ENCODE measurements at places on chromosomes 16 and 17.

- peak; percentile 39 for DNase-seq
Observed at GRCh38 chr17:80260069-80260535, 550 bp upstream of the RNF213 start.

DNA sequence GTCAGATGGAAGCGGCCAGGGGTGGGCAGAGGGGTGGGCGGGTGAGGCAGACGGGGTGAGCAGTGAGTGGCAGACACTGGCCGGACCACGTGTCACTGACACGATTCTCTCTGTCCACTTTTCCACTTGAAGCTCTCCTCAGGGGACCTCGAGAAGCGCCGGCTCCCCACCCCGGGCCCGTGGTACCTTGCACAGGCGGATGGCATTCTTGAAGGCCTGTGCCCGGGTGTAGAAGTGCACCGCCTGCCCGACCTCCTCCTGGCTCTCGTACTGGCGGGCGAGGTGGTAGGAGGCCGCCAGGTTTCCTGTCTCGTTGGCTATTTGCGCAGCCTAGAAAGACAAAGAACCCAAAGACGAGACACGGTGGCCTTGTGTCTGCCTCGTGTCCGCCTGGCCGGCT, 9.1 kb upstream of the TMEM204 start:
- DNase-seq, result no peak

DNA sequence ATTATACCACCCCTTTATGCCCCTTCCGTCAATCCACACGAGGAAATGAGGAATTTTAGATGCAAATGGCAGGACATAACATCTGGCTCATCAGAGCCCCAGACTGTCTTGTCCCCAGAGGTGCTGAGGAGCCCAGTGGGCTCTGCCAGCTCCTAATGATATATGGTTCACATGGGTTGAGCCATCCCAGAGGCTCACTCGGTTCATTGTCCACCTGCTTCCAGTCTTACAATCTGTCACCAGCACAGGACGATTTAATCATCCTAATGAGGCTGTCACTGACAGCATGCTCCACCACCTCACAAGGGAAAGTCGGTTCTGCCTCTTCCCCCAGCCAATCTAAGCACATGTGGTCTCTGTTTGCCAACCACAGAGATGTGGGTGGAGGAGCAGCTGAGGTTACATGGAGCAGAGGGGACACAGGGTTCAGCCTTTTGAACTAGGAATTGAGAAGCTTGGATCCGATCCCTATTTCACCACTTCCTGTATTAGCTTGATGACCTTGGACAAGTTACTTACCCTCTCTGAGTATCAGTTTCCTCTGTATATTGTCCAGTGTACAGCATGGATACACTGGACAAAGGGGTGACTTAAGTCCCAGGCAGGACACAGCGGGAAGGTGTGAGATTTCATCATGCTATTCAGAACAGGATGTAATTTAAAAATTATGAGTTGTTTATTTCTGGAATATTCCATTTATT, 27.0 kb upstream of the DHX8 start:
- DNase-seq, result no peak

DNA sequence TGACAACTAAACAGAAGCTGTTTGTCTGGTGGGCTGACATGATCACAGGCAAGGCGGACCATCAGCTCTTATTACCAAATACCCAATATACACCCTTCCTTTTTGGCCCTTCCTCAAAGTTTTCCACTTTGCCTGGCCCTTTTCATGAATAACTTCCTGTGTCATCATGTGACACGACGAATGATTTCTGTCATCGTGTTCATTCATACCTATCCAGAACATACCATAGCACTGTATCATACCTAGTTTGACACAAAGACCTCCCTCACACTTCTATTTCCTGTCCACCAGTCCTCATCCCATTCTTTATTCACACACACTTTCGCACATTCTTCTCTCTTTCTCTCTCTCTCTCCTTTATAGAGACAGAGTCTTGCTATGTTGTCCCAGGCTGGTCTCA, 131.8 kb downstream of the STX8 start:
- no peak for DNase-seq

- no peak for DNase-seq
Observed at GRCh38 chr17:33948309-33948708, 306.8 kb upstream of the CCL2 start.

DNA sequence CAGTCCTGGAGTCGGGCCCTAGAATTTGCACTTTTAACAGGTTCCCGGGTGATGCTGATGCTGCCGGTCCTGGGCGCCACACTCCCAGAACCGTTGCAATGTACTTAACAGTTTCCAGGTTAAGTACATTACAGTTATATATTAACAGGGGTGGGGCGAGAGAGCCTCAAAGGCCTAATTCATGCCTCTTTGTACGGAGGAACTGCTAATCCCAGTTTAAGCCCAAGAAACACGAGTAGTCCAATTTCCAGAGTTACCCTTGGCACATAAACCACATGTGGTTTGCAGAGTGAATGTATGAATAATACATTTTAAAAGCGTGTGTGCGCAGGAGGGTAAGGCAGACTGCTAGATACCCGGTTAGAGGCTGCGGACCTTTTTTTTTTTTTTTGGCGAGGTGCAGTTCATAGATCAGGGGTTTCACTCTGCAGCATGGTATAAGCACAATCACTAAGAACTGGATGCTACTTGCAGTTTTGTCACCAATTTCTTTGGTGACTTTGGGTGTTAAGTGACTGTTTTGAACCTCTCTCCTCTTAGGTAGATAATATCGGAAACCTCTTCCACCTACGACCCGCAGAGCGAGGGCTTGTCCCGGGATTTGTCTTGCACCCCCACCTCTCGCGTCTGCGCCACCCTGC, 713 bp downstream of the COX11 start:
- peak; percentile 5 for DNase-seq

DNA sequence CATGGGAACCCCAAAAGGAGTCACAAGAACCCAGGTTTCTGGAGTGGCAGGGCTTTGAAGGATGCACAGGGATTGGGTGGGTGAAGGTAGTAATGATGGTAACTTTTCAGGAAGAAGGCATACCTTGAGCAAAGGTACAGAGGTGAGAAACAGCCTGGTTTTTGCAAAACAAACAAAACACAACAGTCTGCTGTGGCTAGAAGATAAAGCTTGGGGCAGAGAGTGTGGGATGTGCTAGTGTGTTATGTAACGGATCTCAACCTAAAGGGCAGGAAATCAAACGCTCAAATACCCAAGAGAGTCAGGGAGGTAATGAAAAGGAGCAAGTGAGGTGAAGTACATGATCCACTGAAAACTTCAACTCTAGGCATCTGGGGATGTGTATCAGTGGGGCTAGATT, 4.6 kb downstream of the PTGES3L start:
- DNase-seq, result no peak

DNA sequence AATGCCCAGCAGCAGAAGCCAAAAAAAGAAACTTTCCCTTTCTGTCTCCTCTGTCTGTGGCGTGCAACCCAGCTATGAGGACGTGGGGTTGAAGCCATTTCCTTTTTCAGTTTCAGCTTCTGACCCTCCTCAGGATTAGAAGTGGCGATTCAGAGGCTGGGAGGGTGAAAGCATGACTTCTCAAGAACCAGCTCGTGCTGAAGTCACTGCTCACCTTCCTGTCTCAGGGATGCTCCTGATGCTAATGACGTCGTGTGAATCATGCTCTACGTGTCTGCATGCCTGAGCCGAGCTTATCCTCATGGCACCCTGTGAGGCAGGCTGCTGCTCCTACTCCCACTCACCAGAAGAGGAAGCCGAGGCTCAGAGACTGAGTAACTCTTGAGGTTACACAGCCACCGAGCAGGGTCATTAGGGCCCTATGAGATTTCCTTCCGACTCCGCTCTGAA, 5.7 kb upstream of the LPO start:
- no peak for DNase-seq

DNA sequence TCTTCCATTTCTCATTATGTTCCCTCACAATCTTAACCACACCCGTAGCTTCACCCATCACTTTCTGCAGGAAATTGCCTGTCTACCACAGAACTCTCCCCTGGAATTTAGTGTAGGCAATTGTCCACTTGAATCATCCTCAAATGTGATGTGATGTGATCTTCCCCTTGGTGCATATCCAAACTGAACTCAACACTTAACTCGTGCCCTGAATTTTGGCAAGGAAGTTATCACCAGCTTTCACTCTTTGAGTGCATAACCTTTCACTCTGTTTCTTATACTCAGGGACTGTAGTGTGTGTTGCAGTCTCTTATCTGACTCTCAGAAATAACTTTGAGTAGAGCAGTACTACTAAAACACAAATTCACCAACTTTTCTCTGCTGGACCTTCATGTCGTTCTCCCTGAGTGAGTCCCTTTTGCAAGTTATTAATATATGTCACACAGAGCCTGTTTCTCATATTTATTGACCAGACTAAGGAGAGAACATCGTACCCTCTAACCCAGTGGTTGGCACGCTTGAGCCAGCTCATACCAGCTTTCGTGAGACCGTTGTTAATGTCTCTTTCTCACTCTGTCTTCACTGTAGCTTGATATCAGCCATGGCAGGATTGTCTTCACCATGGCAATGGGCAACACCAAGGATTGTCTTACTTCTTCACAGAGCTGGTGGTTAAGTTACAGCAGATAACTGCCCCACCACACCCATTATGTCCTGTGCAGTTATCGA, 558.9 kb upstream of the HSBP1 start:
- DNase-seq, result no peak

GRCh38 chr17:47230864-47231263, 21.7 kb downstream of the MYL4 start:
- no peak for DNase-seq

- DNase-seq, result no peak
Observed at GRCh38 chr17:81384929-81385319, 10.3 kb upstream of the BAHCC1 start.

GRCh38 chr16:11135464-11135973, 120.5 kb downstream of the SOCS1 start:
- DNase-seq, result peak; percentile 11

- DNase-seq, result no peak
Observed at GRCh38 chr17:51018541-51018940, 102.1 kb downstream of the SPAG9 start.

DNA sequence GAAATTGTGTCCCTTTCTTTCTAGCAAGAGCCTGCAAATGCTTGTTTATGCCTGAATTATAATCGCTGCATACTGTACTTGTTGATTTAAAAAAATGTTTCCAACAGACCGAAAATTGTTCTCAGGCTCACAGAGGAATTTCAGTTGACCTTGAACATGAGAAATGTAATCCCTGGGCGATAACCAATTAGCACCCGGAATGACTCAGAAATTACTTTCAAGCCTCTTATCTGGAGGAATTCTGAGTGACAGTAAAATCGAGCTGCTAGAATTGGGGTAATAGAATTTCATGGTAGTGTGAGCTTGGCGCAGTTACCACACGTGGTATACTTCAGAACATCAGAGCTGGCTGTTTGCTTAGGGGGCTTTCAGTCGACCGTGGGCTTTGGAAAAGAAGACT, 139.1 kb upstream of the CACNG3 start:
- no peak for DNase-seq

DNA sequence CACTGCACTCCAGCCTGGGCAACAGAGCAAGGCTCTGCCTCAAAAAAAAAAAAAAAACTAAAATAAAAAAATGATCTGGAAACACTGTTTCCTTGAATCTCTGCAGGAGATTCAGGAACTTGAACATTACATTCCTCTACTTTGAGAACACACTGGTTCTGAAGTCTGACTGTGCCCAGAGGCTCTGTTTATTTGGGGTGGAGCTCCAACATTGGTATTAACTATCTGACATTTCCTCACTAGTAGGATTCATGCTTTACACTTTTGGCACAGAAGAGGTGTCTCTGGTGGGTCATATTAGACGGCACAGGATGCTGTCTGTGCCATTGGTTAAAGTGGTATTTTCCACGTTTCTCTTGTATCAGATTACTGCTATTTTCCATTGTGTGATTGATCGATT, 10.4 kb downstream of the SULT1A2 start:
- no peak for DNase-seq

- DNase-seq, result no peak
Observed at GRCh38 chr16:3170440-3171180, 17.4 kb upstream of the OR1F1 start.

DNA sequence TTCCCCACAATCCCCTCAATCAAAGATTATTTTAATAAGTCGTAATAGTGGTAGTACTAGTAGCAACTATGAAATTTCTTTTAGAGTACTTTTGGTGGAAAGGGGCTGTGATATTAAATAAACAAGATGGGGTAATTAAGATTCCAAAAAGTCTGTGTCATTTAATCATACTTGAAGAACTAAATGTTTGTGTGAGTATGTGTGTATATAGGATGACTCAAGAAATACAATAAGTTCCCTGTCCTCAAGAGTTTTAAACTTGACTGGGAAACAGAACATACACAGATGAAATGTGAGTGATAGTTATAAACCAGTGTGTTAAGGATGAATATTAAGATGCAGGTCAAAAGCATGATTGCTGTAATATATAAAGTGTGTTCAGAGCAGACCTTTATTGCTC, 2.3 kb downstream of the ALDH3A2 start:
- DNase-seq, result no peak

DNA sequence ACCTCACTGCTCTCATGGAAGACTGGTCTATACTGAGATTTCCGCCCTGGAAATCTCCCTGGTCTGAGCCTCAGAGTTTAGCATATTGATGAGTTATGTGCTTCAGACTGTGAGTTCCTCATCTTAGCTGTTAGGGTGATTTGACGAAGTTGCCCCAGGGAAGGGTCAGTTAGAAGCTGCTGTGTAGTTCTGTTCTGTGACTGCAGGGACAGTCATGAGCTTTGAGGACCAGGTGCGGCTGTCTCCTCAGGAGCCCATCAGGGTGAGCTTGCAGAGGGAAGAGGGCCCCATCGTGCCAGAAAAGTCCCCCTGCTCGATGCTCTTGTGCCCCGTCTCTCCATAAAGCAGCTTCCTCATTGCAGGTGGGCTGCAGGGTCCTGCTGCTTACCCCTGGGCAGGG, 28.3 kb upstream of the IL17C start:
- DNase-seq, result peak; percentile 10

- DNase-seq, result no peak
Observed at GRCh38 chr16:17063201-17064139, 407.3 kb downstream of the XYLT1 start.
